Left lung (tissue), 14 donors: ENCODE measurements at places on chromosomes 11 and 22. TPM values are rescaled to one million over a fixed set of nuclear protein-coding genes. Genes with fewer than 3 reads are reported as not detected.

DNA sequence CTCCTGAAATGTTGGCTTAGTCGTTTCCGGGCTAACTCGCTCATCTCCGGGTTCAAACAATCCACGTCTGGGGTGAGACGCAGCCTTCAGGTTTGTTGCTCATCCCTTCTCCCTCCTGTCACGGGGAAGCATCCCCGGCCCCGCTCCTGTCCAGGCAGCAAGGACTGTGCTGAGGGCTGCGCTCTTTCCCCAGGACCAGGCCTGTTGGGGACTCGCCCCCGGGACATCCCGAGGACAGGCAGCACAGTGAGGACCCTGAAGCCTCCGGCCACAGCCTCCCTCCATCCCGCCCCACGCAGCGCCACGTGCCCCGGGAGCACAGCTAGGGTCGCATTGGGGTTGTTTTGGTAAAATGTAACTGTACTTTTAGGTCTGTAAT is 252.0 kb downstream of the BRD1 start:
- no peak for DNase-seq

CHRNA10 gene
- 2.2 TPM for polyA plus RNA-seq

DNA sequence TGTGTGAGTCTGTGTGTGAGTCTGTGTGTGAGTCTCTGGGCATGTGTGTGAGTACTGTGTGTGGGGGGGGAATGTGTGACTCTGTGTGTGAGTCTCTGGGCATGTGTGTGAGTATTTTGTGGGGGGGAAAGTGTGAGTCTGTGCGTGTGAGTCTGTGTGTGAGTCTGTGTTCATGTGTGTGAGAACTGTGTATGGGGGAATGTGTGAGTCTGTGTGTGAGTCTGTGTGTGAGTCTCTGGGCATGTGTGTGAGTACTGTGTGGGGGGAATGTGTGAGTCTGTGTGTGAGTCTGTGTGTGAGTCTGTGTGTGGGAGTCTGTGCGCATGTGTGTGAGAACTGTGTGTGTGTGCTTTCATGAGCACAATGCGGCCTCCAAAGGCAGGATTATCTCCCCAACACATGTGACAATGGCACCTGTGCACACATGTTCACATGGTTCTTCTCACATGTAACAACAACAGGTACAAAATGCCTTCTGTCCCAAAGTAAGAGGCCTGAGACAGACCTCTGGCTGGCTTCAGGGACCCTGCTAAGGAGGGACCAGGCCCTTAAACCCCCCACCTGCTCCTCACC is 1.6 kb downstream of the CD5 start:
- no peak for DNase-seq

DNA sequence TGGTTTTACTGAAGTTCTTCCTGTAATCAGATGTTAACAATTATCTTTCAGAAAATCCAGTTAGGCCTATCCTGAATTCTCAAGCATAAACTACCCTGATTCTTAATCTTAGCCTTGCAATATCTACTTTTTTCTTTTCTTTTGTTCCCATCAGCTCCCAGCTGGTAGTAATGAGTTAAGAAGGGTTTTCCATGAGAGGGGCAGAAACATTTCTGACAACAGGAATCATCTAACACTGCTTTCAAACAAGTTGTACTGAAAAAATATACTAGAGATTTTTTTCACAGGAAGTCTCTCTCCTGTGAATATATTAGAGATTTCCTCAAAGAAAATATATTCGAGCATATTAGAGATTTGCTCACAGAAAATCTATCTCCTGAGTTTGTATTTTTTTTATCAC is 3.3 kb upstream of the TRIM6 start:
- DNase-seq = no peak

DNA sequence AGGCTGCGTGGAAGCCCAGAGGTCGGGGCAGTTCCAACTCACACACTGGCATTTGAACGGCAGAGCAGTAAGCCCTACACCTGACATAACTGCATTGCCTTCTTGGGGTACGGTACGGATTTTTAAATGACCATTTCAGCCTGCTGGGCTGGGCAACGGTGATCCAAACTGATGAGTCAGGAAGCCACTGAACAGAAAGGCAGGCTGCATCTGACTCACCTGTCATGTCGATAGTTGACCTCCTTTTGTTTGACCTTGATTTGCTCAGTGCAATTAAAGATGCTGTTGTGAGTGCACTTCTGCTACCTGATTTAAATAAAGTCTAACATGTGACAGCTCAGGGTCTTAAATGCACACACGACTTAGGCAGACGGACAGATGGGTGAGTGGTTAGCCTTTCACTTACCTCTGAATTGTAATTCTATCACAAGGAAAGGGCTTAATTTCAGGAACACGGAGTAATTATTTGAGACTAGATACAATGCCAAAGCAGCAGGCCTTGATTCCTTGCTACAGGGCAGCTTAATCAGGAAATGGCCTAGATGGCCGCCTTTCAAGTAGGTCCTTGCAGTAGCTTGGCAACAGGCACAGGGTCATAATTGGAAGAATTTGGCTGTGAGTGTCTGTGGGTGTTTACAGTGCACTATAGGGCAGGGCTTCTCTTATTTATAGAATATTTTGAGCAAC is 52.2 kb downstream of the BMAL1 start:
- no peak for DNase-seq

- no peak for DNase-seq
Observed at GRCh38 chr11:71165771-71166170, 86.6 kb downstream of the SHANK2 start.

- DNase-seq = no peak
Observed at GRCh38 chr11:125253289-125253688, 88.7 kb downstream of the PKNOX2 start.

GRCh38 chr11:123122852-123123251 is 60.9 kb upstream of the HSPA8 start:
- DNase-seq = no peak

IFT27 gene
- 51.6 TPM for polyA plus RNA-seq

FAM180B gene
- 0.33 TPM for polyA plus RNA-seq

SPI1 gene
- 5.7 TPM for polyA plus RNA-seq

TTC28 gene
- 40.9 TPM for polyA plus RNA-seq

- no peak for DNase-seq
Observed at GRCh38 chr11:120556797-120557196, 45.2 kb downstream of the GRIK4 start.

DNA sequence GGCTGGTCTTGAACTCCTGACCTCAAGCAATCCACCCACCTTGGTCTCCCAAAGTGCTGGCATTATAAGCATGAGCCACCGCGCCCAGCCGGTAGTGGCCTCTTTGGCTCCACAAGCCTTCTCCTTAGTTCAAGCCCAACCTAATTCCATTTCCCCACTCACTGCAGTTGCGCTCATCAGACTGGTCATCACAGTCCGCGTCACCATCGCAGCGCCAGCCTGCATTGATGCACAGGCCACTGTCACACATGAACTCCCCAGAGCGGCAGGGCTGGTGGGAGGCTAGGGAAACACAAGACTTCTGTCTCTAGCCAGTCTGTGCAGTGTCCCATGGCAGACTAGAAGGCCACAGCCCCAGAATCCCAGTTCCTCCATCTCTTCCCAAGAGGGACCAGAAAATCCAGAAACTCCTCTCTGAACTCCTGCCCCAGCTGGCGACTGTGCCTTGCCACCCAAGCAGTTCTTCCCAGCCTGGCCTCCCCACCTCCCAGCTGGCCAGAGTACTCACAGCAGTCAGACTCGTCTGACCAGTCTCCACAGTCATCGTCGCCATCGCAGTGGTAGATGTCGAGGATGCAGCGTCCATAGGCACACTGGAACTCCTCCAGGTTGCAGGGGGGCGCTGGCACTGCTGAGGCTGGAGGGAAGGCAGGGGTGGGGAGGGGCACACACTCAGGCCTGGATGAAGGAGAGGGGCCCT is 19.8 kb downstream of the LRP4 start:
- DNase-seq = peak; percentile 61

DNA sequence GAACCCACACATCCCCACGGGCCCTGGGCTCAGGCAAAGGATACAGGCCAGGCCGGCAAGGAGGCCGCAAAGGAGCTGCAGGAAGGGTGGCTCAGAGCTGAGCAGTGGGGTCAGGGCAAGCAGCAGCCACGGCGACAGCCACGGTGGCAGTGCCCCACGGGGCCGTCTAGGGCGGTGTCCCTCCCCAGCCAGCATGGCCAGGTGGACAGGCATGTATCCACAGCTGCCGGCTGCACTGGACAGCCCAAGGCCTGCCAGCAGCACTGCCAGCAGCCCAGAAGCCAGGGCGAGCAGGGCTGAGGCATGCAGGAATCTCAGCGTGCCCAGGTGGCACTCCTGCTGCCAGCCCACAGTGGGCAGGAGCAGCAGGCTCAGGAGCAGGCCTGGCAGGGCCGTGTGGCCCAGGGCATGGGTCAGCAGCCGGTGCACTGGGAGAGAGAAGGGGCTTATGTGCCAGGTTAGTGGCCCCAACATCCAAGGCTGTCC is 3.9 kb downstream of the RHBDD3 start:
- DNase-seq = no peak

DNA sequence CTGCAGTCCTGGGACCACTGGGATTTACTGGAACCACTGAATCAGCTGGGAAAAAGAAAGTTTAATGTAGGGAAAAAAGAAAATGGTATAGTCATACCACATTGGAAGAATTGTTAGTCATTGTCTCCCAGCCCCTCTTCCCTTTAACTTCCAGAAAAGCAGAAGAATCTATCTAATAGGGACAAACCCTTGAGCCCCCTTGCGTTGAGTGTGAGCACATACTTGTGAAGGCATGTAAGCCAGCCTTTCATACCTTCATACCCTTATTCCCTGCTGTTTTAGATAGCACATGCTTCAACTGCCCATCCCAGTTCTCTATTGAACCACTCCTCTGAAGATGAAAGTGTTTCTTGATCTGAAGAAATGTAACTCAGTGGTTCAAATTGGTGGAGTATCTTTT is 6.6 kb downstream of the TREH start:
- DNase-seq = no peak
